Liver (tissue), 10 donors: ENCODE measurements at places on chromosomes 4 and X. TPM values are rescaled to one million over a fixed set of nuclear protein-coding genes. Genes with fewer than 3 reads are reported as not detected.

ARMCX1 gene
- polyA plus RNA-seq: 1.1 TPM

GRCh38 chr4:186647821-186648220 lies 75.8 kb downstream of the FAT1 start:
- H3K4me1 ChIP-seq: peaks cover 2% of the 10 kb centered on the region
- H3K4me3 ChIP-seq: no peak overlapping the region
- DNase-seq: no peak
- H3K36me3 ChIP-seq: no peaks in the 10 kb centered on the region
- H3K27ac ChIP-seq: no peak overlapping the region
- no peaks in the 10 kb centered on the region for H3K27me3 ChIP-seq

PLA2G12A gene
- polyA plus RNA-seq: 57.7 TPM

GRCh38 chr4:85399270-85399669 lies 75.7 kb upstream of the ARHGAP24 start:
- H3K36me3 ChIP-seq: no peaks in the 10 kb centered on the region
- H3K4me3 ChIP-seq: no peak overlapping the region
- H3K27ac ChIP-seq: no peak overlapping the region
- H3K4me1 ChIP-seq: no peaks in the 10 kb centered on the region
- no peaks in the 10 kb centered on the region for H3K27me3 ChIP-seq

- H3K4me1 ChIP-seq: no peaks in the 10 kb centered on the region
- no peaks in the 10 kb centered on the region for H3K27me3 ChIP-seq
- peak; percentile 13 for DNase-seq
- H3K36me3 ChIP-seq: no peaks in the 10 kb centered on the region
- no peak overlapping the region for H3K27ac ChIP-seq
- H3K4me3 ChIP-seq: no peak overlapping the region
These were observed 92.7 kb downstream of the STK32B start for GRCh38 chr4:5143940-5144339.

- H3K36me3 ChIP-seq: no peaks in the 10 kb centered on the region
- peak overlapping the region; percentile 80 for H3K27ac ChIP-seq
- DNase-seq: no peak
- peak overlapping the region; percentile 64 for H3K4me3 ChIP-seq
These were observed 1.2 kb downstream of the PRPS1 start for GRCh38 chrX:107629540-107629909.

- H3K4me3 ChIP-seq: no peak overlapping the region
- H3K27me3 ChIP-seq: no peaks in the 10 kb centered on the region
- H3K4me1 ChIP-seq: no peaks in the 10 kb centered on the region
- H3K27ac ChIP-seq: no peak overlapping the region
- DNase-seq: no peak
These were observed 99.1 kb downstream of the MAML3 start for GRCh38 chr4:140054861-140055260.

MAGEC2 gene
- polyA plus RNA-seq: not detected

RAB40A gene
- polyA plus RNA-seq: 0.06 TPM

EVC2 gene
- polyA plus RNA-seq: 0.26 TPM

GRCh38 chrX:39909996-39910395 lies 187.8 kb downstream of the BCOR start:
- no peak overlapping the region for H3K27ac ChIP-seq
- no peaks in the 10 kb centered on the region for H3K27me3 ChIP-seq
- H3K36me3 ChIP-seq: no peaks in the 10 kb centered on the region
- H3K4me3 ChIP-seq: no peak overlapping the region
